ENCODE measurements at places on chromosomes 1 and 21. TPM values are rescaled to one million over a fixed set of nuclear protein-coding genes. Genes with fewer than 3 reads are reported as not detected.
A peak's percentile ranks its signal among the peaks of the same experiment; 100 is the strongest.

Gene LY9
- not detected for total RNA-seq

Gene HSD11B1
- total RNA-seq: 2.1 TPM

Gene GPR25
- total RNA-seq: not detected

Gene SMCP
- total RNA-seq: not detected

DNA sequence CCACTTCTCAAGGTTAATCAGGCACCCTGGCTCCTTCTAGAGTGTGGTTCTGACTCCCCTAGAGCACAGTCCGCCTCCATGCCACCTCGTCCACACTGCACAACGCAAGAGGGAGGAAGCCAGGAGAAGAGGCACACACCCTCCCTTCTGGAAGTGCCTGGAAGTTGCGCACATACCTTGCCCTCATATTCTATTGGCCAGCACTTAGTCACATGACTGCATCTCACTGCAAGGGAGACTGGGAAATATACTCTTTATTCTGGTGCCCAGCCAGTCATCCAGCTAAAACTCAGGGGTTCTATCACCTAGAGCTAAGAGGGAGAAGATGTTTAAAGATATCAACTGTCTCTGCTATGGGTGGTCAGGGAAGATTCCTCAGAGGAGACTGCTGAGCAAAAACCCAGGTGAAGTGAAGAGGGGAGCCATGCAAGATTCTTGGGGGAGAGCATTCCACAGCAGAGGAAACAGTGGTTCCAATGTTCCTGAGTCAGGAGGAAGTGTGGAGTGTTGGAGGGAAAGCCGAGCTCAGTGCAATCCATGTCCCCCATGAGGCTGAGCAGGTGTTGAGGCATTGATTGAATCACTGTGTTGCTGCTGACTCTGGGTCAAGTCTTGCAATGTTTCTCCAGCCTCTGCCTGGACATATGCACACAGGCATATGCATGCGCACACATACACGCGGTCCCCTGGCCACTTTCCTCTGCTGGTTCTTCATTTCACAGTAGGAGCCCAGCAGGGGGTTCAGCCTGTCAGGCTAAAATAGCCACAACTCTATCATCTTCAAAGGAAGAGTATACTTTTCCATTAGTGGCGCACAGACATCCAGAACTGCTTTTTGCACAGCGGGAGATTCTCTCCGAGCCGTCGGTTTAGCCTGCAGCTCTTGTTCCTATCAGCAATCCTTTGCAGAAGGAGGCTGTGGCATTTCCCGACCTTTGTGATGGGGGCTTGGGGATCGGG, 22.3 kb upstream of the KLHDC7A start:
- DNase-seq: no peak

DNA sequence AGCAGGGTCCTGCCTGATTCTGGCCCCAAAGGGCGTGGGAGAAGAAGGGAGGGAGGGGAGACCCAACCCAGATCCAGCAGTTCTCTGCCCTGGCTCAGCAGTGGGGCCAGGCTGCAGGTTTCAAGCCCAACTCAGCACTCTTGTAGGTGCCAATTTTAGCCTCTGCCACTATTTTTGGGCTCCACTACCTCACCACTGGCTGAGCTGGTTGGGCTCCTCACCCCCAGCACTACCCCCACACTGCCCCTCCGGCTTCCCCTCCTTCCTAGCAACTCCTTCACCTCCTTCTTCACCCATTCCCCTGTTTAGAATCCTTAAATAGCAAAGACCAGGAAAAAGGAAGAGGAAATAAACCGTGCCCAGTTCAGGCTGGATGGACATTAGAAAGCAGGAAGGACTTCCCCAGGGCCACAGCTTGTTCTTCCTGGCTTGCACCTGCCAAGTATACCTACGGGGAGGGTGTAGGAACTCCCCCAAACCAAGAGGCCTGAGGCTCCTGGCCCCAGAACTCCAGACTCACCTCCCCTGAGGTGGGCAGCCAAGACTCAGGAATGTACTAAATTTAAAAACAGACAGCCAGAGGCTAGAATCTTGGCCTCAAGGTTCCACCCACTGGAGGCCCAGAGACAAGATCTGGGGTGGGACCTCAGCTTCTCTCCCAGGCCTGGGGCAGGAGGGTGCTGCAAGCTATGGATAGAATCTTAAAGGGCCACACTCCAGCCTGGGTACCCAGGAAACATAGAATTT, 1.4 kb upstream of the ARHGEF2 start:
- no peak for DNase-seq

GRCh38 chr1:234372011-234372757, 1.1 kb upstream of the COA6 start:
- DNase-seq: no peak

GRCh38 chr1:19926296-19927129, 3.1 kb upstream of the PLA2G2E start:
- DNase-seq: peak; percentile 54

- DNase-seq: no peak
Measured at GRCh38 chr1:209416716-209417115, 166.8 kb upstream of the CAMK1G start.

- no peak for DNase-seq
Measured at GRCh38 chr1:117842408-117843170, 86.8 kb downstream of the GDAP2 start.

Data from kidney epithelial cell (primary cell).